ENCODE measurements at places on chromosomes 3 and 15.

DNA sequence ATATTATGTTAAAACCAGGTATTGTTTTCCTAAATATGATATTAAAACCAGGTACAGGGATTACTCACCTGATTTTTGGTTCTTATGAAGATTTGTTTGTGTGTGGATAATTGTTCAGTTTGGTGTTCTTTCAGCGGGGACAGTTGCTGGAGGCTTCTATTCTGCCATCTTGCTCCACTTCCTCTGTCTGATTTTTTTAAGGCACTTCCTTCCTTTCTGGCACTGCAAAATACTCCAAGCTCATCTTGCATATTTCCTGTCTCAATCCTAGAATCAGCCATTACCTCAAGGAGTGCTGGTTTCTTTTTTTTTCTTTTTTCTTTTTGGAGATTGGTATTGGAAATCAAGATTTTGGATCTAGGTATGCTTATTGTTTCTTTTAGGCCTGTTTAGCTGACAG is 229.9 kb downstream of the SV2B start:
- DNase-seq = no peak

GRCh38 chr15:34606545-34606944 is 23.1 kb upstream of the GOLGA8B start:
- DNase-seq = no peak

GRCh38 chr15:90400759-90401314 is 12.8 kb downstream of the IQGAP1 start:
- DNase-seq = peak; percentile 97

GRCh38 chr3:38370149-38370548 is 23.6 kb downstream of the XYLB start:
- DNase-seq = no peak

- DNase-seq = no peak
Observed at GRCh38 chr3:116920826-116921610, 211.4 kb downstream of the TUSC7 start.

GRCh38 chr3:11120091-11120805 is 34.0 kb upstream of the HRH1 start:
- no peak for DNase-seq

- peak; percentile 71 for DNase-seq
Observed at GRCh38 chr15:88621789-88622604, 857 bp downstream of the AEN start.

DNA sequence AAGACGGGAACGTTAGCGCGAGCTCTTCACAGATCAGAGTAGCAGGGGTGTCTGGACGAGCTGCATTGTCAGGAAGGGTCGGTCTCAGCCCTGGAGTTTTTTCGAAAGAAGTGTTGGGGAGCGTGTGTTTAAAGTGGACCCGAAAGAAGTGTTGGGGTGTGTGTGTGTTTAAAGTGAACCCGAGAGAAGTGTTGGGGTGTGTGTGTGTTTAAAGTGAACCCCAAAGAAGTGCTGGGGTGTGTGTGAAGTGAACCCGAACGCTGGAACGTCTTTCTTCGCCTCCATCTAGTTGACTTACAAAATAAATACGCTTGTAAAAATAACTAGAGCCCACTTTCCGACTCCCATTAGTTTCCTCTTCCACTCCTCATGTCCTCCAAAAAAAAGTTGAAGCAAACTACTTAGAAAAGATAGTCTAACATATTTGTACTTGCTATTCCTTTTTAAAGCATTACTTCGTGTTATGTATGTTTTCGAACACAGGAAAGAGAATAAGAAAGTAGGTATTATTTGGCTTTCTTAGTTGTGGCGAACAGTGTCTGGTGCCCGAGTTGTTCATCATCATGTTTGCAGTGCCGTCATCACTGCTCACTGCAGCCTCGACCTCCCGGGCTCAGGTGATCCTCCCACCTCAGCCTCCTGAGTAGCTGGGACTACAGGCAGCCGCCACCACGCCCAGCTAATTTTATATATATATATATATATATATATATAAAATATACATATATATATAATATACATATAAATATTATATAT is 1.0 kb downstream of the LRCH3 start:
- DNase-seq = peak; percentile 32

DNA sequence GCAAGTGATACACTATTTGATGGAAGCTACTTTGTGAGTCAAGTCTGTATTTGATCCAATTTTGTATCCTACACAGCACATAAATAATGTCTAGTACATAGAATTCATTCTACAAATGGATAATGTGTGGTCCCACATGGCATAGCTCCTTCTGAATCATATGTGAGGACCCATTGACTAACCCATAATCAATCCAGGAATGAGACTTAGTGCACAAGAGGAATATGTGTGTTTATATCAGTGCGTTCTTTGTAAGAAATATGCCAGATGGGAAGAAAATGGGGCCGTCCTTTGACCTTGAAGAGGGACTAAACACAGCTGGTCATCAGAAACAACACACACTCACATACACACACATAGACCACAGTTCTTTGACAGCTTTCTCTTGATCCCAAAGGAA is 282.7 kb upstream of the SEMA6D start:
- DNase-seq = no peak

DNA sequence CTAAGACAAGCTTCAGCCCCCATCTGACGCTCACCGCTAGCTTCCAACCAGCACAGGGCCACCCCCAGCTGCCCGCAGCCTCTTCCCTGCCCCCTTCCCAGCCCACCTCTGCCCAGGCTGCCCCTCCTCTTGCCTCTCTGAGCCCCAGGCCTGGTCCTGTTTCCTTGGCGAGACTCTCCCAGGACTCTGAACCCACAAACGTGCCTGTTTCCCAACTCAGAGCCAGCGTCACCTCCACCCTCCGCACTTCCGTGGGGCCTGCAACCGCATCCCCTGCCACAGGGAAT is 35.0 kb downstream of the ZXDC start:
- no peak for DNase-seq

DNA sequence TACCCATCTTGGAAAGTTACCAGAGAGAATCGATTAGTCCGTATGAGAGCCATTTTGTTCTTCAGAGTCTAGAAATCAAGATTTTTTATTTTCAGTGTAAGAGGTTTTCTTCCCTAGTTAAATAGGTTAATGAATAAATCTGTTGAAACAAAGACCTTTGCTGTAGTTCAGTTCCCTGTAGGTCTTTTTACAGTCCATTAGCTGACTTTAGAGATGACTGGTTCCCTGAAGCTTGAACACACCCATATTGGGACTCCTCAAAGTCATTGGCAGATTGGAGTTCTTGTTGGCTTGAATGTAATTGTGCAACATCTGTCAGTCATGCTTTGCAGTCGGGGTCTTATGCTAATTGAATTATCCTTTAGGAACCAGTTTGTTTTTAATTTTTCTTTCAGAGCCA is 45.3 kb downstream of the SEMA6D start:
- DNase-seq = no peak

DNA sequence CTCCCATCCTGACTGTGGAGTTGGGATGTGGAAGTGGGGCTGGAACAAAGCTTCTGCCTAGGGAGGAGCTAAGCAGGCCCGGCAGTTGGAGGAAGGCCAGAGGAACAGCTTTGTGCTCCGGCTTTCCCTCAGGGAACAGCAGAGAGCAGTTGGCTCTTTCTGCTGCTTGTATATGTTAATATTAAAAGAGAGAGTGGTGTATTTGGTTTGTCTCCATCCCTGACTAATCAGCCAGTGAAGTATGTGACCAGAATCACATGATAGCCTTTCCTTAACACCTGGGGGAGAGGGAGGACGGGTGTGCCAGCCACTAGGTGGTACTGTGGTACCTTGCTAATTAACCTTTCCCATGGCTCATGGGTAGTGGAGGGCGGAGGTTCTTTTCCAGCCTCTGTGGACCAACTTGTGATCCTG is 10.0 kb downstream of the EIF2B5 start:
- DNase-seq = peak; percentile 70

DNA sequence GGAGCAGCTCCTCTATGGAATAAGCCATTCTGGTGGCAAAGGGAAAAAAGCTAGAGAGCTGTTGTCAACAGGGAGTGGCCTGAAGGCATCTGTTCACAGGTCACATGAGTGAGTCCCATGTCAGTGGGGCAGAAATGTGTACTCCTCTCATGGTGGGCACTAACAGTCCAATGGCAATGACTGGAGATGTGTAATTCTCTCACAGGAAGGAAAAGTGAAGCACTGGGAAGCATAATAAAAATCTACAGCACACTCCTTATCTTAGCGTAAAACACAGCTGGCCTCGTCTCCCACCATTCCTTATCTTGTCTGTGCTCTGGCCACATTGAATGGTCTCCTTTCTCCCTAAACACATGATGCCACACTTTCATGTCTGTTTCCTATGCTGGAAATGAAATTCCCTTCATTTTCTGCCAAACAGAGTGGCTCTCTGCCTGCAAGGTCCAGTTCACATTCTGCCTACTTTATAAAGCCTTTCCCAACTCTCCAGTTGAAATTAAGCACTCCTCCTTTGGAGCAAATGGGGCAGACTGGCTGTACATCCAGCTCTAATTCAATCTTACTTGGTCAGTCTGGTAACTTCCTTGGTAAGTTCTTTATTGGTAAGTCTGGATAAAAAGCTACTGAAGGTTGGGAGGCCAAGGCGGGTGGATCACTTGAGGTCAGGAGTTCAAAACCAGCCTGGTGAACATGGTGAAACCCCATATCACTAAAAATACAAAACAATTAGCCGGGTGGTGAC is 139.8 kb downstream of the RPL22L1 start:
- DNase-seq = no peak

DNA sequence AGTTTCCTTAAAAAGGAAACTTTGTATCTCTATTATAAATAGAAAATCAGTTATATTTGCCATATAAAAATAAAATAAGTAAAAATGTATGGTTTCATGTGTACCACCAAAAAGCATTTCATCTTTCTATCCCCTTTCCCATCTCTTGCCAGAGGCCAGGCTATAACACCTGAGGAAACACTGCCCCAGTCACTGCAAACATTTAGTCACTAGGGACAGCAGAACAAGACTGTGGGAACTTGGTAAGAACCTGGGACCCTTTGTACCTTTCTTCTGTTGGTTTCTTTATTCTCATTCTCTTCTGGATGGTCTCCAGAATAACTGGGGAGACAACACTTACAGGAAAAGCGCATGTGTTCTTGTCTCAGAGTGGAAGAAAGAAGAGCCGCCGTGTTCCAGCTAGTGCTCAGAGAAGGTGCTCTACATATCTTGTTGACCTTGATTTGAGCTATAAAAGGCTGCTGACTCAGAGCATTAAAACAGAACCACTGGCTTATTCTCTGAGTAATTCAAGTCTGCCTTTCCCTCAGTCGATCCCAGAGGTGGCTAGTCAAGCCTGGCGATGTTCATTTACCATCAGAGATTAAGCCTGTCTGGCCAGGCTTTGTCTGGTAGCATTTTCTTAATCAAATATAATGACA is 361.6 kb downstream of the RBMS3 start:
- DNase-seq = peak; percentile 66

- DNase-seq = no peak
Observed at GRCh38 chr3:35505181-35505580, 134.1 kb upstream of the ARPP21 start.

- peak; percentile 74 for DNase-seq
Observed at GRCh38 chr3:64138046-64138445, 87.2 kb downstream of the PRICKLE2 start.

GRCh38 chr3:14563946-14564539 is 23.9 kb upstream of the GRIP2 start:
- DNase-seq = no peak

GRCh38 chr3:126118591-126118990 is 34.7 kb upstream of the SLC41A3 start:
- no peak for DNase-seq

GRCh38 chr3:193831495-193832455 is 238.8 kb downstream of the OPA1 start:
- DNase-seq = peak; percentile 92

GRCh38 chr3:42668413-42668760 is 14.9 kb downstream of the ZBTB47 start:
- DNase-seq = no peak

DNA sequence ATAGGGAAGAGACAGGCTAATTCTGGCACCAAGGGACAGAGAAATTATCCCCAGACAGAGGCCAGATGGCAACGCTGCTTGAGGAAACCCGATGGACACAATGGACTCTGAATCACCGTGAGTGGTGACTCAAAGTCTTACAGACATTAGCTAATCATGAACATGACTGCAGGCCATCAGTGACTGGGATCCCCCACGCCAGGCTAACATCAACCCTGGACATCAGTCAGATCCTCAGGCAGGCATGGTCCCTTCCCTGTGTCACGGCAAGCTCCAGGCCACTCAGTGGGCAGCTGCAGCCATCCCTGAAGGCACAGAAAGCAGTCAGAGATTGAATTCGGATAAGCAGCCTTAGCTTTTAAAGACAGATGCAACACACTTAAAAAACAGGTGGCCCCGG is 23.8 kb upstream of the OXTR start:
- DNase-seq = peak; percentile 59

DNA sequence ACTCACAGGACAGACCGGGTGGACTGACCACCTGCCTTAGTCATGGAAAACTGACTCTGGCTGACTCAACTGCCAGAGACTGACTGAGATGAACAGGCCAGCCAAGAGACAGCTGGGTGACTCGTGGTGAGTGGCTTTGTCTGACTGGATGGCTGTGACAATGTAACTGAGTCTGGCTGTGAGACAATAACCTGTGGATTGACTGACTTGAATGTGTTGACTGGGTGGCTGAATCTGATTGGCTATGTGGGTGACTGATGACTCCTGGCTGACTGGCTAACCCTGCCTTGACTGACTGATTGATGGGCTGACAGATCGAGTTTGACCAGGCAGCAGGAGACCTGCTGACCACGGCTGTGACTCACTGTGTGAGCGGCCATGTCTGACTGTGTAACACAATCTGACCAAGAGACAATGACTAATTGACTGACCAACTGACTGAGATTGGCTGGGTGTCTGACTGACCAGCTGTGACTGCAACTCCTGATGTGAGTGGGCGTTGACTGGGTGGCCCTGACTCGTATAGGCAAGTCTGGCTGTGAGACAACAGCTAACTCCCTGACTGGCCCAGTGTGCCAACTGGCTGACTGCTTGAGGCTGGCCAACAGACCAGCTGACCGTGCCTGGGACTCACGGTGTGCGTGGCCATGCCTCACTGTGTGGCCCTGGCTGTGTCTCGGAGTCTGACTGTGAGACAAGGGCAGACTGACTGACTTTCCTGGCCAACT is 509.1 kb downstream of the SHQ1 start:
- peak; percentile 91 for DNase-seq

DNA sequence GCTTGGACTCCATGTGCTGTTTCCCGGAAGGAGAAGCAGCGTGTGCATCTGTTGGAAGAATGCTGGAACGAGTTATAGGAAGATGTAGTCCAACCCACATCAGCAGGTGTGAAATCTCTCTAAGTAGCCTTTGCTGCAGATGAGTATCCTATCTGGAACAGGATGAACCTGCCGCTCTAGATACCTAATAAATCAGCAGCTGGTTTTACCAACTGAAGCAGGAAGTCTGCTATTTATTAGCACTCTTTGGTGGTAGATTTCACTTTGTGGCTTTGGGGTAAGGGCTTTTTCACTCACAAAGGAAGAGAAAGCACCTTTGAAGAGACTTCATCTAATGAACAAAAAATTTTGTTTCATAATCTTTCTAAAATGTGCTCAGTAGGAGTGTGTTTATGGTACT is 66.4 kb downstream of the DCUN1D1 start:
- DNase-seq = no peak

All from HT1080 (cell line).